ENCODE measurements at places on chromosomes 2 and 18.

GRCh38 chr2:197152451-197153228, 157.9 kb downstream of the ANKRD44 start:
- peak; percentile 77 for DNase-seq

DNA sequence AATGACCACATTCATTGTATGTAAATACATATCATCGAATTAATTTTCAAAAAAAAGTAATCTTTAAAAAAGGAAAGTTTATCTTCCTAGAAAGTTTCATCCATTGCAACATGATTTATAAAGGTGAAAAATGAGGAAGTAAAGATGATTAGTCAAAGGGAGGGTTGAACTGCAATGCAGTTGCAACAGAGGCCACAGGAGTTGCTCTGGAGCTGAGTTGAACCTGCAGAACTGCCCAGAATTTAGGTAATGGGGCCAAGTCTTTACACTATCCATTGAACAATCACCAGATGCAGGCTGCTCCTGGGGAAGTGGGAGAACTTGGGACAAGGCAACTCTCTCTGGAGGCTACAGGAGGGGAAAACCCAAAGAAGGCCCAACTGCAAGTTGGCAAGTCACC, 390.7 kb downstream of the METTL4 start:
- peak; percentile 29 for DNase-seq

GRCh38 chr18:59388817-59389216, 29.8 kb upstream of the LMAN1 start:
- no peak for DNase-seq

GRCh38 chr2:239302808-239303557, 97.8 kb downstream of the HDAC4 start:
- DNase-seq: peak; percentile 81

- DNase-seq: no peak
Measured at GRCh38 chr2:28422908-28423741, 30.5 kb downstream of the FOSL2 start.

- no peak for DNase-seq
Measured at GRCh38 chr2:160469621-160470204, 23.9 kb downstream of the RBMS1 start.

GRCh38 chr2:73896362-73897239, 3.8 kb downstream of the ACTG2 start:
- DNase-seq: peak; percentile 24

DNA sequence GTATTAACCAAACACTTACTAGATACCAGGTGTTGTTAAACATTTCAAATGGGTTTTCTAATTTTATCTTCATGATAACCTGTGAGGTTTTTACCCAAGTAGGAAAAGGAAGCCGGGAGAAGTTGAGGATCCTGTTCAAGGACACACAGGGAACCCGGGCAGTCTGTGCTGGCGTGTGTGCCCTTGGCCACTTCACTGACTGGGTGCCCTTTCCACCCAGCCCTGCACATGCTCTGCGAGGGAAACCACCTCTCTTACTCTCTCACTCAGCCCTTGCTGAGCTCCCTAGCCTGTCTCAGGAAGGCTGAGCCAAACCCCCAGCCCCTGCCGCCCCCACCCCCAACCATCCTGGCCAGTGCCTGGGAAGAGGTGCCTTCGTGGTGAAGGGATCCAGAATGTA, 51.8 kb downstream of the TEX44 start:
- no peak for DNase-seq

- no peak for DNase-seq
Measured at GRCh38 chr2:74728842-74729241, 74.8 kb downstream of the SEMA4F start.

Data from suppressor macrophage treated with lipopolysaccharide for 1 hour (primary cell).